ENCODE measurements at places on chromosomes 16 and 17.

GRCh38 chr17:67773246-67773645, 52.1 kb upstream of the BPTF start:
- DNase-seq = no peak

DNA sequence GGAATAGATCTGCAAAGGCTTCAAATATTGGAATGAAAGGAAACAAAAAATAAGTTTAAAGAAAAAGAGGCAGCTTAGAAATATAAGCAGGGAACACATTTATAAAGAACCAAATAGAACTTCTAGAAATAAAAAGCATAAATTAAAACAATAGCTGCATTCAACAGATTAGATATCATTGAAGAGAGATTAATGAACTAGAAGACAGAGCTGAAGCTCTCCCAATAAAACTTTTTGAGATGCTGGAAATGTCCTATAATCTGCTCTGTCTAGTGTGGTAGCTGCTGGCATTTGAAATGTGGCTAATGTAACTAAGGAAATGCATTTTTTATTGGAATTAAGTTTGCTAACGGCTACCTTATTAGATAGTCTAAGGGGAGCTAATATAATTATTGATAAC, 115.6 kb downstream of the MAP2K4 start:
- DNase-seq = no peak

DNA sequence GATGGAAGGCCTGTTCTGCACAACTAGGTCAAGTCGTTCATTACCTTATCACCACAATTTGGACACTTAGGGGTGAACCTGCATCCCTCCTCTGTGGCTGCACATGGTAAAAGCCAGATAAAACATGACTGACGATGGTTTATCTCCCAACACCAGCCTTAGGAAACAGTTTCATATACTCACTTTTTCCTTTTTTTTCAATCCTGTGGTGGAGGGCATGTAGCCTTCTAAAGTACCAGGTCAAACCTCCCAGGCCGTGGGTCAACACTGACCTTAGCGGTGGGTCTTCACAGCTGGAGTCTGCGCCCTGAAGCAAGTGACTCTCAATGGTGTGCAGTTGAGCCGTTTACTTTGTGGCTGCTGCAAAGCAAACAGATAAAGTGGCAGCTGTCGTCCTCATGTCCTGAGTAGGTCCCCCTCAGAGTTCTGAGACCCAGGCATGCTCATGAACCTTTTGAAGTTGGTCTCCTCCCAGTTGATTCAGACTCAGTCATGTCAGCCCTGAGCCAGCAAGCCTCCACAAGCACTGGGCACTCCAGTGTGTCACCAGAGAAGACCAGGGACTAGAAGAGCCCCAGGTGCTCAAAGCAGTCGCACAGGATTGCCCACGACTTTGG, 5.9 kb downstream of the FAHD1 start:
- DNase-seq = no peak

DNA sequence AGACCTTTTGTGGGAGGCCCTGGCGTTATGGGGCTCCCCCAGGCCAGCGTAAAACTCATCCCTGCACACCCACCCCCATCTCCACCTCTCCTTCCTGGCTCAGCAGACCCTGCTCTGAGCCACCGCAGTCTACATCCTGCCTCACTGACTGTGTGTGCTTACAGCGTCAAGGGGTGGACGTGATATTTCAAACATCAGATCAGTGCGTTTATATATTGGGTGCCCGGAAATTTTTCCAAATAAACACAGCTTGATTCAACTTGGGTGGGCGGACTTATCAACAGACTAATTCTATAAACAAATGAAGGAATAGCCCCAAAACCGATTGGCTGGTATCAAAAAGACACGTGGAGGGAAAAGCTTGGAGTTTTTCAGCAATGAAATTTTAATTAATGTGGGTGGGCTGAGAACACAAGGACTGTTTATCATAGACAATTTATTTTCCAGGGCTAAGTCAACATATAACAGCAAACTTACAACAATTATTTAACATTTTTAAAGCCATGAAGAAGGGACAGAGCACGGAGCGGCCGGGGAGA, at the start of gene FOXL1:
Gene FOXL1, plus strand, starts transcription at position 489 of the 539 bp plus-strand sequence. CDS start 175 bp downstream, outside the sequence.
- no peak for DNase-seq

DNA sequence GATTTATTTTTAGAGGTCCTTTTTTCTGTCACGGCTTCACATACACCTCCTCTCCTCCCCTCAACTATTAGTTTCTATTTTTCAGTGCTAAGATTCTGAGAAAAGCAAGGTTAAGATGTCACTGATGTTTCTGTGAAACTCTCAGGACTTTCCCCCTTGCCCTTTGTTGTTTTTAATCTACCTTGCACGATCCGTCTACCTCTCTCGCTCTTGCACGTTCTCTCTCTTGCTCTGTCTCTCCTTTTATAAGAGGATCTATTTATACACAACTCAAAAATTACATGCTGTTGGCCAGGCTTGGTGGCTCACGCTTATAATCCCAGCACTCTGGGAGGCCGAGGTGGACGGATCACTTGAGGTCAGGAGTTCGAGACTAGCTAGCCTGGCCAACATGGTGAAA, 43.6 kb downstream of the RPA1 start:
- DNase-seq = no peak

DNA sequence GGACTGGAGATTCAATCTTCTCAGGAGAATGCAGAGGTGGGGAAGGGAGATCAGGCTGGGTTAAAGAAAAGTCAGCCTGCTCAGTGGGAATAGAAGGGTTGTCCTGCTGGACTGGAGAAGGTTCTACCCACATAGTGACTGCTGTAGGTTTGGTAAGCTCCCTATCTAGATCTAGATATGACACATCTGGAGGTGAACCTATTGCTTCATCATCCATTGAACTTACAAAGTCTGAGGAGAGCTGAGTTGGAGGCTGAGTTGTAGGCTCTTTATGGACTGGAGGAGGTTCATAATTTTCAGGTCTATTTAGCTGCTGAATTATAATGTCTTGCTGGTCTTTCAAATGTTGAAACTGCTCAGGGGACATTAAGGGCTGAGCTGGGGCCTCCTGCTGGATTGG, 46.0 kb upstream of the NF1 start:
- no peak for DNase-seq

DNA sequence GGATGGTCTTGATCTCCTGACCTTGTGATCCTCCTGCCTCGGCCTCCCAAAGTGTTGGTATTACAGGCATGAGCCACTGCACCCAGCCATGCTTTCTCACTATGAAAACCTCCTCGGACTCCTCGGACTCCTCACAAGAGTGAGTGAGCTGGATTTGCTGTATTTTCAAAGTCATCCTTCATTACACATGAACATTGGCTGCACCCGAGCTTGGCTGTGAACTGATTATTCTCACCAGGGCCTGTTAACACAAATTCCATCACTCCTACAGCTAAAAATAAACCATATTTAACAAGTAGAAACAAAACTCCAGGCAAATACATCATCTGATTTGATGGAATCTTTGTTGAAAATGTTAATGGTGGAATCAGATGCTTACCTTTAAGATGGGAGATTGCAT, 50.3 kb downstream of the PITPNC1 start:
- DNase-seq = no peak
